ENCODE measurements at places on chromosomes 11 and 22. TPM values are rescaled to one million over a fixed set of nuclear protein-coding genes. Genes with fewer than 3 reads are reported as not detected.

DNA sequence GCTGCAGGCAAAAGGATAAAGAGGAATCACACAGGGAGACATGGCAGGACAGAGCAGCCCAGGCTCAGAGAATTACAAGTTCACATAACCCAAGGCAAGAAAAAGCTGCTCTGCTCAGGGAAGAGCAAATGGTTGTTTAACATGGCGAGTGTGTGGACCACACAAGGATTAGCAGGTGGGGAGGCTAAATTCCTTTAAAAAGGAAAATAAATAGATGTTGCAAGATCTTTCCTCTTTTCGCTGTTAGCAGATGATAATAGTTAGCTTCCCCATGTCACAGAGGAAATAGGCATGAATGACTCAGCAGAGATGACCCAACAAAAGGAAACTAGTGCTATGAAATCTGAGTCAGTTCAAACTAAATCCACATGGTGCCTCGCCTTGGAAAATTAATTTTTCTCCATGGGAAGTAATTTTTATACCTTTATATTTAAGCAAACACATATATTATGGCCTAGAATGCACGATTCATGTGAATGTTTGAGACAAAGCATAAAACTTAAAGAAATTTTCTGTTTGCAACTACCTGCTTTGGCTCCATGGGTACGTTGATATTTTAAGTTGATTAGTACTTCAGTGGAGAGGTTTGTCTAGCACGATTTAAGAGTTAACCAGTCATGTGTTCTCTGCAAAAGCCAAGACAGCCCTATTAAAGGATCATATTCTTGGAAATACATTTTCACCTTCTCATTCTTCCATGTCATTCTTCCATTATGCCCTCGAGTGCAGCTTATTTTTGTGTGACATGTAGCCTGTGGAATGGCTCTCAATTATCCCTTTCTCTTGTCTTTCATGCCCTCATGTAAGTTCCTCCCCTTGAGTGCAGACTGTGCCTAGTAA, 38.5 kb upstream of the FJX1 start:
- no peak for DNase-seq

The HTR3B gene
- total RNA-seq = not detected

DNA sequence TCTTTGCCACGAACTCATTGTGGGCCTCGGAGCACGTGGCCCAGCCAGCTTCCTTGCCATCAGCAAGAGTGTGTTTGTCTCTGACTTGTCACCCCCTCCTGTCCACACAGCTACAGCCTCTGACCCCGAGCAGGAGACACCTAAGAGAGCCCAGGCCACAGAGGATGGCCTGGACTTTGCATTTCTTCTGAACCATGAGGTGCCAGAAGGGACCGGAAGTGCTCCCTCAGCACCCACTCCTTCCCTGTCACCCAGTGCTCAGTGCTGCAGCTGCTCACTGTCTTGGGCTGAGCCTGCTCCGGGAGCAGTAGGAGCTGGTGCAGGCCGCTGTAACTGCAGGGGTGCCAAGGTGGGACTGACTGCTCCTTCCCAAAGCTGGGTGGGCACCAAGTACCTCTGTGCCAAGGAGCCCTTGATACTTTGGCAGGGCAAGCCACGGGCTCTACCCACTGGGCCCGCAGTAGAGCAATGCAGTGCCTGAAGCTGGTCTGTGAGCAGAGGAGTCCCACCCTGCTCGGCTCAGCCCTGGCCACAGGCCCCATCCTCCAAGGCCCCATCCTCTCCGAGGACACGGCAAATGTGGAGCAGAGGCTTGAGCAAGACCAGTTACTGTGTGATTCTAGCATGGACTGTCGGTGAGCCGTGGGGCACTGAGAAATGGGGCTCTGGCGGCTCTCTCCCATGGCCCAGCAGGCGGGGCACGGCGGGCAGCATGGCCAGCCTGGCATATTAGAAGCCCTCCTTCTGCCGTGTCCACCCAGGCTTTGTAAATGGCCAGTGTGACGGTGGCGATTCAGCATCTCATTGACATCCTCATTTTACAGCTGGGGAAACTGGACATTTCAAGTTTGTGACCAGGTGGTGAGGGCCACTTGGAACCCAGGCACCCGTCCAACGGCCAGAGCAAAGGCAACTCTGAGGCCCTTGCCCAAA, 6.3 kb downstream of the GRK2 start:
- no peak for DNase-seq

- no peak for DNase-seq
These were observed 7.0 kb downstream of the RPL3 start for GRCh38 chr22:39312410-39312809.

DNA sequence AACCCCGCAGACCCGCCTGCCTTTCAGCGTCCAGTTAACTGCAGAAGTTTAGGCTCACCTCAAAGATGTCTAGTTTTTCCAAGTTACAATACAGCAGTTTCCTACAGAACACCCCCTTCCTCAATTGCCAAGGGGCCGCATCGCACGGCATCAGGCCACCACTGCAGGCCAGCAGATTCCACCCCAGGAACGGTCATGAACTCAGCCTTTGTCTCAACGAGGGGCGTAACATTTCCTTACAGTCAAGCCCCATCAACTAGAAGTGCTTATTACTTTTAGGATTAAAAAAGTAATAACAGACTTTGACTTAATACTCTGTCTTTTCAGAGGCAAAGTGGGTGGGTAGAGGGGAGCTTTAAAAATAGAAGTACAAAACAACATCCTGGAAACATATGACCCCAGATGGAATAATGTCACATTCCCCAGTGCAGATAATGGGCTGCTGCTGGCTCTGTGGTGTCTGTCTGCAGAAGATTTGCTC, 36.3 kb downstream of the PPP2R1B start:
- no peak for DNase-seq

GRCh38 chr11:68753300-68753699, 2.0 kb upstream of the TESMIN start:
- DNase-seq = no peak

GRCh38 chr11:67248653-67249052, 17.6 kb upstream of the GRK2 start:
- DNase-seq = no peak

GRCh38 chr11:119828006-119828405, 99.0 kb upstream of the NECTIN1 start:
- DNase-seq = no peak

DNA sequence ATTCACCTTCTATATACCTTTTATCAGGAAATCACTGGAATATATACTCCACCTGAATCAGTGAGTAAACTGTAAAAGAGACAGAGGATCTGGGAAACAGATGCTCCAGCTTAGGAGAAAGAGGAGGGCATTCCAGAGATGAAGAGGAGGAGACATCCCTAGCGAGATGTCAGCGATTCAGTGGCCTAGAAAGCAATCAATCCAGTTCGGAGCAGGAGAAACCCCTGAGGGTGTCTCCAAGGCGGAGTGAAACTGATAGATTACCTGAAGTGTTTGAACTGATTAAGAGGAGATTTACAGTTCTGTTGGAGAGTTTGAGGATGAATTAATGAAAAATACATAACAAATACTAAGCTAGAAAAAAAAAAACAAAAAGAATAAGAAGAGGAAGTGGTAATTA, 24.5 kb upstream of the TNRC6B start:
- DNase-seq = no peak

DNA sequence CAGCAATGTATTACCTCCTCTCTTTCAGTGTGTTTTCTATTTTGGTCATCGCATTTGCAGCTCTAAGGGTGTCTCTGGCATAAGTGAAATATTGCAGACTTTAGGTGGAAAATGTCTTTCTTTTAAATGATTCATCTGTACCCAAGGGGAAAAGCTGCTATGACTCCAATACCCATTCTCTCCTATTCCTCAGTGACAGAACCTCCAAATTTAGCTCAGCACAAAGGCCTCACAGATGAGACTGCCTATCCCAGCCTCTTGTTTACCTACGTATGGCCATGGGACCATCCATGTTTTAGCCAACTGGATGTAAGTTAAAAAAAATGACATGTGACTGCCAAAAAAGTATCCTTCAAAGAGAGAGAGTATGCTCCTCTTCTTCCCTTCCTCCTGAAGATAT, 7.9 kb downstream of the MTMR2 start:
- DNase-seq = no peak

The ALKBH8 gene
- total RNA-seq = 8.9 TPM

The GTSE1 gene
- total RNA-seq = 0.25 TPM

DNA sequence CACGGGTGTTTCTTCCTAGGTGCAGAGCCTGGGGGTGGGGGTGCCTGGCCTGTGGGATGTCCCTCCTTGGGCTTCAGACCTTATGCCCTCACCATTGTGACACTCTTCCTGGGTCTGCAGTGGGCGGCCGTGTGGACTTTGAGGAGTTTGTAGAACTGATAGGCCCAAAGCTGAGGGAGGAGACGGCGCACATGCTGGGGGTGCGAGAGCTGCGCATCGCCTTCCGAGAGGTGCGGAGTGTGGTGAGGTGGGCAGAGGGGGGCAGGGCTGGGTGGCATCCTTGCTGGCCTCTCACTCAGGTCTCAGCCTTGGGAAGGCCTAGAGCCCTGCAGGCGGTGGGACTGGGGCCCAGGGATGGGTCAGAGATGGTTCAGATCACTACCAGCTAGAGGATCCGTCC, 2.3 kb downstream of the CABP4 start:
- DNase-seq = no peak

GRCh38 chr11:131914361-131914774, 544.0 kb downstream of the NTM start:
- DNase-seq = no peak

The GAL3ST3 gene
- total RNA-seq = not detected

- no peak for DNase-seq
These were observed 348 bp downstream of the PLCB3 start for GRCh38 chr11:64251753-64252002.

The IL17REL gene
- total RNA-seq = not detected

The UPK3A gene
- 0.37 TPM for total RNA-seq

DNA sequence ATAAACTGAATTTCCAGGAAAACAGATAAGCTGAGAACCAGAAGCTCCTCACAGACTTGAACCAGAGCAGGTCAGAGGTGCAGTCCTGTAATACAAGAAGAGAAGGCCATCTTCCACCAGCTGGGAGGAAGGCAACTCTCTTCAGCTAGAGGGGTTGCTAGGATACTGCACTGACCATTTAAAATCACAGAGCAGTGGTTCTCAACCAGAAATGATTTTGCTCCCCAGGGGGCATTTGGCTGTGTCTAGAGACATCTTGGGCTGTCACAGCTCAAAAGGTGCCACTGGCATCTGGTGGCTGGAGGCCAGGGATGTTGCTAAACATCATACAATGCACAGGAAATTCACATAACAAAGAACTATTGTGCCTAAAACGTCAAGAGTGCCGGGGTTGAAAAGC, 17.2 kb downstream of the OPCML start:
- no peak for DNase-seq

The KIRREL3 gene
- not detected for total RNA-seq

The RIC3 gene
- 52.9 TPM for total RNA-seq

The HBE1 gene
- total RNA-seq = not detected

DNA sequence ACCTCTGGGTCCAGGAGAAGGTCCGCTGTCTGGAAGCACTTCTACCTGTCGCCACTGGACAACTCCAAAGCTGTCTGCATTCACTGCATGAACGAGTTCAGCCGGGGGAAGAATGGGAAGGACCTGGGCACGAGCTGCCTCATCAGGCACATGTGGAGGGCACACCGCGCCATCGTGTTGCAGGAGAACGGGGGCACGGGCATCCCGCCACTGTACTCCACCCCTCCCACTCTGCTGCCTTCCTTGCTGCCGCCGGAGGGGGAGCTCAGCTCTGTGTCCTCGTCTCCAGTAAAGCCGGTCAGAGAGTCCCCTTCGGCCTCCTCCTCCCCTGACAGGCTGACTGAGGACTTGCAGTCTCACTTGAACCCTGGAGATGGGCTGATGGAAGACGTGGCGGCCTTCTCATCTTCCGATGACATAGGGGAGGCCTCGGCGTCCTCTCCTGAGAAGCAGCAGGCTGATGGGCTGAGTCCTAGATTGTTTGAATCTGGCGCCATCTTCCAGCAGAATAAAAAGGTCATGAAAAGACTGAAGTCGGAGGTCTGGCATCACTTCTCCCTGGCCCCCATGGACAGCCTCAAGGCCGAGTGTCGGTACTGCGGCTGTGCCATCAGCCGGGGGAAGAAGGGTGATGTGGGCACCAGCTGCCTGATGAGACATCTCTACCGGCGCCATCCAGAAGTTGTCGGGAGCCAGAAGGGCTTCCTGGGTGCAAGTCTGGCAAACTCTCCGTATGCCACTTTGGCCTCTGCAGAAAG, 31.0 kb downstream of the ZBED4 start:
- no peak for DNase-seq

GRCh38 chr11:69383372-69384250, 89.7 kb downstream of the MYEOV start:
- DNase-seq = peak; percentile 1

DNA sequence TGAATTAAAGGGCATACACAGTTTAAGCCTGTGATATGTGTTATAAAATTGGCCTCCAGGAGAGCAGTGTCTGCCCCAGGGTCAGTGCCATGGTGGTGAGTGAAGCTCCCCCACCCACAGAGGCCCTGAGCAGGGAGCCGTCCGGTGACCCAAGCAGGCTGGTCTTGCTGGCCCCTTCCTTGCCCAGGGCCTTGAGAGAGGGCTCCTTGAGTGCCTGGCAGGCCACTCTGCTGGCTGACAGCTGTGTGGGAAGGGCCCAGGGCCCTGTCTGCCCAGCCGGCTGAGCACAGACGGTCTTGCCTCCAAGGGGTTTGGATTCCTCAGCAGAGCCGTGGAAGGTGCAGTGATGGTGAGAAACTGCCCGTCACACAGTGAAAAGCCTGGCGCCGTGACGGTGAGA, 25.9 kb downstream of the PTDSS2 start:
- DNase-seq = no peak

DNA sequence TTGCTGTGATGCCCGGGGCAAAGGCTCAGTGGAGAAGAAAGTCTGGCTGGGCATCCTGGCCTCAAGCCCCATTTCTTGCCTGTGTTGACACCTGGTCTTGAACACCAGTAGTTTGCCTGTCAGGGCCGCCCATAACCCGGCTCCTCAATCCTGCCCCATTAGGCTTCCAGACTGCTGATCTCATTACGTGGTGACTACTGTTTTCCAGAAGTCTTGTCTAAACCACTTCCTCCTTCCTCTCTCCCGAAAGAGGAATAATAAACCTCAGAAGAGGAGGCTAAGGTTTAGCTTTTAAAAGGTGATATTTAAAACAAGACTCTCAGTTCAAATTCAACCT, 97.7 kb downstream of the CD44 start:
- no peak for DNase-seq

The PIWIL4 gene
- 1.6 TPM for total RNA-seq

The SNU13 gene
- total RNA-seq = 148 TPM

DNA sequence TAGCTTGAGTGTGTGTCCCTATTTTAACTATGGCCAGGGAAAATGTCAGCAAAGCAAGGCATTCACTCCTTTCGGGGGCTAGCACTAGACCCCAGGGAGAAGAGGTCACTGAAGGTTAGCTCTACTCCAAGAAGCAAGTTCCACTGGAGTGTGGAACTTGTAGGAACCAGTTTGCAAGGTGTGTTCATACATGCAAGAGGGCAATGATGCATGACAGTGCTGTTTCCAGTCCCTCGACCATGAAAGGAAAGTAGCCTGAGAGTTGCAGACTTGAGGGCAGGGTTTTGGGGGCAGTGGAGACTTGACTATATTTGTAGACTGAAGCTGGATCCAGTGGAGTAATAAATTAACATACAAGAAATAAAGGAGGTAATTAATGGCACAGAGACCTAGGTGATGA, 21.6 kb upstream of the SLC36A4 start:
- DNase-seq = no peak

The MYH9 gene
- total RNA-seq = 1,038 TPM

The ANKK1 gene
- 2.0 TPM for total RNA-seq

Data from T-helper 17 cell (primary cell).